ENCODE measurements at places on chromosomes 7 and 10.

DNA sequence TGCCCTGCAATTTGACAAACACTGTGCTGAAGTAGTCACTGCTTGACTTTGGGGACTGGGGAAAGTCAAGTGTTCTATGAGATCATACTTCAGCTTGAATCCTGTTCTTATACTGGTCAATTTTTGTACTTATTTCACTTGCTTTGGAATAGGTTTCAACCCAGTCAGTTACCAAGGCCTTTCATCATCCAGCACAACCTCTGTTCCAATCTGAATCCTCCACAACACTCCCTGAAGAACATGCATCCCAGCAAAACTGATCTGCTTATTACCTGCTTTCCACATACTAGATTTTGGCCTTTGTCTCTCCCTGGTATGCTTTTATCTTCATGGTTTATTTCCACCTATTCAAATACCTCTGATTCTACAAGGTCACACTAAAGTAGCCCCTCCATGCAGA lies 29.5 kb downstream of the DPY19L1 start:
- no peak for DNase-seq

GRCh38 chr7:111982133-111982532 lies 224.1 kb downstream of the DOCK4 start:
- no peak for DNase-seq

DNA sequence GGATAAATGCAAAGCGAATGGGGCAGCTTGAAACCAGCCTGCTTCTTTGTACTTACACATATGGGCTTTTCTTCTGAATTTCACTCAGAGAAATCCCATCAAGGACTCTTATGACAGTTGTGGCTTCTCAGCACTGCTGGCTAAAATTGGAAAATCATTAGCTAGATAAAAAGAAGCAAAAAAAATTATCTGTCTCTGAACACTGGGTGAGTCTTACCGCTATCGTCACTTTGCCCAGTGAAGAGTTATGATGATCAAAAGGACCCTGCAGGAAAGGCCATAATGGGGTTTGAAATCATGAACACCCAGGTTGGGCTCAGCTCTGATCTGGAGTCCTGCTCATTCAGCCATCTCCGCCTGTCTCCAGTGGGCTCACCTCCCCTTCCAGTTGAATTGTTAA lies 34.3 kb downstream of the AOAH start:
- DNase-seq = no peak

DNA sequence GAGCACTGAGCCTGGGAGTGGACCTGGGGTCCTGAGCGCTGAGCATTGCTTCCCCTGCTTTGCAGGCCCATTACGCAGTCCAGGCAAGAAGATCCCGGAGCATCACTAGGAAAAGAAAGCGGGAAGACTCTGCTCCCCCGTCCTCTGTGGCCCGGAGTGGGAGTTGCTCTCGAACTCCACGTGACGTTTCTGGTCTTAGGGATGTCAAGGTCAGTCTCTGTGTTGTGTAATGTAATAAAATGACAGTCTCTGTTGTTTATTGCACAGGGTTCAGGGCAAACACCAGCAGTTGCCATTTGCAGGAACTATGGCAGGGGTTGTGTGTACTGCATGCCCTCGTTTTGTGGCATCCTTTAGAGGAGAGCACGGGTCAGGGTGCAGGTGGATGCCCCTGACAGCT lies 10.0 kb downstream of the IDI2 start:
- no peak for DNase-seq

GRCh38 chr7:122944682-122945303 lies 50.7 kb downstream of the TAS2R16 start:
- no peak for DNase-seq

GRCh38 chr10:108721874-108722273 lies 1201.4 kb downstream of the XPNPEP1 start:
- no peak for DNase-seq

GRCh38 chr10:93434991-93435491 lies 47.1 kb downstream of the MYOF start:
- no peak for DNase-seq

GRCh38 chr7:152196391-152196790 lies 170.9 kb downstream of the GALNT11 start:
- no peak for DNase-seq

DNA sequence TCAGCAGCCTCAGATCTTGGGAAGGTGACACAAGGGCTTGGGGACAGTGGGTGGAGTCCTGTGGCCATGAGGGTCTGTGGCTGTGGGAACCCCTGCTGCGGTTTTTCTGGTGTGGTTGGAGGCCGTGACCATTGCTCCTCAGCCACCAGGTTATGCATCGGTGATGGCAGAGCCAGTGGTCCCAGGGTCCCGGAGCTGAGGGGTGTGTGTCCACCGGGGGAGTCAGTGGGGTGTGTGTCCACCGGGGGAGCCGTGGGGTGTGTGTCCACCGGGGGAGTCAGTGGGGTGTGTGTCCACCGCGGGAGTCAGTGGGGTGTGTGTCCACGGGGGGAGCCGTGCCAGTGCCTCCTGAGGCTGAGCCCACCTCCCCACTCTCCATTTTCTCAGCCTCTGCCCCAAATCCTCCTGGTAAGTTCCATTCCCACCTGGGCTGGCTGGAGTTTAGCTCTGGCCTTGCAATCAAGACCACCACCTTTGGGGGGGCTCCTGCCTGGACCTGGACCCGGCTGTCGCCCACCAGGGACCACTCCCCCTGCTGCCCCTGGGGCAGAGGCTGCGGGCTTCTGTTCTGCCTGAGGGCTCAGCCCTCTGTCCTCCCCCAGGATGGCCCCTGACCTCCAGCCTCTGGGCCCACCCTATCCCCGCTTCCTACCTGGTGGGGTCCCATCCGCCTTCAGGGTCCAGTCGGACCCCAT lies 143.5 kb downstream of the ELFN1 start:
- DNase-seq = no peak

DNA sequence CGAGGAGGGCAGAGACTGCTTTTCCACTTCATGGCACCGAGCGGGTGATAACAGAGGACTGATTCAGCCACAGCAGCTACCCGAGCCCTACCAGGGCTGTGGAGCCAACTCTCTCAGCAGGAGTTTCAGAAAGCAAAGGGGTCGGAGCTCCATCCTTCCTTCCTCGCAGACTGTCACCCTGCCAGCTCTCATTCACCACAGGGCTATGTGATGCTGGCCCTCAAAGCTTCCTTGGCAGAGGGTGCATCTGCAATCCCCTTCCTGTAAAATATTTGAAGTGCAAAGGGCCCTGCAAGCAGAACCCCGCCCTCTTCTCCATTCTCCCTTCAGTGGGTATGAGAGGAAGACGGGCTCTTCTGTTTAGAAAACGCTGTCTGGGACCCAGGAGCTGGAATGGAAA lies 105.3 kb upstream of the LYZL2 start:
- DNase-seq = no peak

DNA sequence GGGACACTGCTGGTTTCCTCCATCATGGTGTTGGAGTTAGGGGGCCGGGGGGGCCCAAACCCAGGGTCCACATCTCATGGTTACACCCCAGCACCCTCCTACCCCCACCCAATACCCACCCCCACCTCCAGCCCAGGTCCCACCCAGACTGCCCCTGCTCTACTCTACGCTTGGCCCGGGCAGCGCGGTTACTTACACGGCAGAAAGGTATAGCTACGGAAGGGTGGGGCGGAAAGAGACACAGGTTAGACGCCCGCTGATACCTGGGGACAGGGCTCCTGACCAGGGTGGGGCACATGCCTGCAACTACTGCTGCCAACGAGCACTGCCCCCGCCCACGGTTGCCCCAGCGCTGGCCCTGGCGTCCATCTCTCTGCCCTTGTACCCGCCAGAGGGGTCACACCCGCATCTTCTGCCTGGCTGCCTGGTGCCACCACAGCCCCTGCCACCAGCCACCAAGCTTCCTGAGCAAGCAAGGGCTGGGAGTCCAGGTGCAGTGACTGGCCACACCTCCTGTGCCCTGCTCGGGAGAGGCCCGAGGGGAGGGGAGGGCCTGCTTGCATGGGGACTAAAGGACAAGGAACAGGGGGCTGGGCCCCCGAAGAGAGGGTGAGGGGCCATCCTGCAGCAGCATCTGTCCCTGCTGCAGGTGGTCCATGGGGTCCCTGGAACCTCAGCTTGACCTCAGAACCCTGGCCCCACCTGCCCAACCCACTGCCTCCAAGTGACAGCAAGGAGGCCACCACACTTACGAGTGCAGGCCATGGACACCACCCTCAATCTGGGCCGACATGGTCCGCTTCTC lies 16.1 kb downstream of the IMPDH1 start:
- no peak for DNase-seq

GRCh38 chr10:100174699-100175677 lies 10.8 kb downstream of the ERLIN1 start:
- no peak for DNase-seq

- no peak for DNase-seq
These were observed 17.9 kb downstream of the PLPP4 start for GRCh38 chr10:120474956-120475355.

DNA sequence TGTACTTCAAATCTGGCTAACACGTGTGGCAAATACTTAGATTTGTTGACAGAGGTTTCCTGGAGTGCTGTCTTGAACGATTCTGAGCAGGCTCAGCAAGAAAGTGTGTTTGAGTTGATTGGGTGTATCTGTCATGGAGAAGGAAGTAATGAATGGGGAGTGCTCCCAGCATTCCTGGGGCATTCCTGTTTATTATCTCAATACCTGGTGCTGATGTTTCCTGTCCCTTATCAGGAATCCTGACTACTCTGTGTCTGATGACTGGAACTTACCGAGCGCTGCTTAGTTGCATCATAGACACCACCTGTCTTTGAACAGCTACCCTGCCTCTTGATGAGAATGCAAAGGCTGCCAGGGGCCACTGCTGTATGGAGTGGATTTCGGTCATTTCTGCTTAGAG lies 41.0 kb upstream of the TMEM248 start:
- no peak for DNase-seq

Data from CD4-positive, alpha-beta T cell treated with Interferon alpha-2 for 1 hour (primary cell).